Thoracic aorta (tissue), 2 donors: ENCODE measurements at places on chromosomes 7 and 10.

DNA sequence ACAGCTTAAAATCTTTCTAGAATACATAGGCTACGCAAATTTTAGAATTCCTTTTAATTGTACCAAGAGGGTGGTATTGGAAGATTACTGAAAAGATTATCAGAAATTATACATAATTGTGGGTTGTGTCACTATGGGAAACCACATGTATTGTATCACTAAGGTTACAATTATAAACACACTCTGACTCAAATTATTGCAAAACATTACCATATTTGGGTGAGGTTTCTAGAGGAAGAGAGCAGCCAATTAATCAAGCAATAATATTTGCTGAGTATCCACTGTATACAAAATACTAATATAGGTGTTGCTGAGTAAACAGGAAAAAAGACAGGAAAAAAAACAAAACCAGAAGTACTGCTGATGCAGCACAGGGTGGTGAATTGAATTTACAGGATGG, 3.1 kb upstream of the CAPZA2 start:
- no peak for DNase-seq

GRCh38 chr7:73353243-73353642, 25.3 kb downstream of the FKBP6 start:
- no peak for DNase-seq

- DNase-seq: no peak
Measured at GRCh38 chr10:100004805-100005510, 4.8 kb downstream of the DNMBP start.

GRCh38 chr10:71769279-71769823, 4.0 kb downstream of the VSIR start:
- no peak for DNase-seq

DNA sequence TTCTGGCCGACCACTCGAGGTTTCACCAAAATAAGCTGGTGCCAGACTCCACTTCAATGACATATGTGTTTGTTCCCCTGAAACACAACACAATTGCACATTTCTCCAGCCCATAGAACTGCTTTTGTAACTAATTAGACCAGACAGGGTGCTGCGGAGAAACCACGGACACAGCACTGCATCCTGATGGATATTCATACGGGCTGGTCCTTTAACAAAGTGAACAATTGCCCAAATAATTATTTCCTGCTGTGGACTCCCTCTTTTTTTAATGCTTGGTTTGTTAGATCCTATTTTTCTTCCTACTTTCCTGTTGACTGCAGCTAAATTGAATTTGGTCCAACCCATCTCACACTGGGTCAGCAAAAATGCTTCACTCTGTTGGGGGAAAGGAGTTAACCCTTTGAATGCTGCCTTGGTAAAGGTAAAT, 198.6 kb upstream of the BMPER start:
- DNase-seq: no peak

DNA sequence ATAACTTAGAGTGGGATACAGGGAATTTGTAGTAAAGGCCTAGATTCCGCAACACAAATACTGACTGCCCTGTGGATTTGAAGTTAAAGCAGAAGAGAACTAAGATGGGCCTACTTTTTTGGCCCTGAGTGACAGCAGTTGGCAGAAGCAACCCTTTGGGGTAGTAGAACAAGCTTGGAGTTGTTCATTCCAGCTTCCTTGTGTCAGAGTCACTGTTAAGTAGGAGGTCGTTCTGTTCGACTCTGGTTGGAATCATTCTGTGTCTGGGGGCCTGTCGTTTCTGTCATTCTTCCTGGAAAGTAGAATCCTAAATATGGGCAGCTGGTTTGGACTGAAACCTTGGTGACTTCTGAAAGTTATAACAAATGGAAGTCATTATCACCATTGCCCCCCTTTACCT, 865.9 kb downstream of the LRMDA start:
- no peak for DNase-seq

DNA sequence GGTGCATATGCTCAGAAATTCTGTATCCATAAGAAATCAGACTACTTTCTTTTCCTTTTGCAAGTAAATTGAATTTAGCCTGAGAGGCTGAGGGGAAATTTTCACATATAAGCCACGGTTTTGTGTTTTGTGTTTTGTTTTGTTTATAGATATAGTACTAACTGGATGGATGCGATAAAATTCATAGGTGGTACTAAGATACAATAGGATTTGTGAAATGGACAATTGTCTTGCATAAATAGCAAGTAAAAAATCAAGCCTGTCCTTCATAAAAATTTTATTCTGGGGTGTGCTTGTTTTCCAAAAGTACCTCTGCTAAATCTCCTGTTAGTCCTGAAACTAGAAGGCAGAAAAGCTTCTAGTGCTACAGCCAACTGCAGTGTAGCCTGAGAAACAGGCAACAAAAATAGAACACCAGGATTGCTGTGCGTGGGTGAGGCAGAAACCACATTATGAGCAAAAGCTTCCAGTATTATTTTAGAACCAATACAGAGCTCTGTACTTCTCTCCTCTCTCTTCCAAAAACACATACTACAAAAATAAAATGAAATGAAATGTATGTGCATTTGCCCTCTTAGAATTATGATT, 634 bp upstream of the HDAC9 start:
- DNase-seq: no peak

- DNase-seq: no peak
Measured at GRCh38 chr10:91824076-91824475, 25.9 kb downstream of the TNKS2 start.

- peak; percentile 23 for DNase-seq
Measured at GRCh38 chr10:114504769-114505579, 100.7 kb upstream of the AFAP1L2 start.

- DNase-seq: no peak
Measured at GRCh38 chr7:69813637-69814240, 215.5 kb downstream of the AUTS2 start.

GRCh38 chr10:110764378-110764777, 107.3 kb upstream of the PDCD4 start:
- DNase-seq: no peak

GRCh38 chr10:3776796-3777571, 8.0 kb downstream of the KLF6 start:
- peak; percentile 76 for DNase-seq
